Dorsolateral prefrontal cortex (tissue), 122 donors: ENCODE measurements at places on chromosomes 12 and 14.

- DNase-seq: no peak
Observed at GRCh38 chr14:101252443-101253214, 308.7 kb upstream of the DIO3 start.

- no peak for DNase-seq
Observed at GRCh38 chr14:20781803-20782202, 735 bp downstream of the RNASE6 start.

- DNase-seq: no peak
Observed at GRCh38 chr14:64718762-64719161, 14.5 kb downstream of the PLEKHG3 start.

GRCh38 chr14:93299866-93300265 is 33.0 kb downstream of the BTBD7 start:
- DNase-seq: no peak

- DNase-seq: no peak
Observed at GRCh38 chr14:99579903-99580571, 24.0 kb downstream of the CCDC85C start.

GRCh38 chr12:129564768-129565167 is 339.1 kb downstream of the TMEM132D start:
- DNase-seq: no peak

- no peak for DNase-seq
Observed at GRCh38 chr14:65320661-65321308, 91.7 kb upstream of the FUT8 start.

DNA sequence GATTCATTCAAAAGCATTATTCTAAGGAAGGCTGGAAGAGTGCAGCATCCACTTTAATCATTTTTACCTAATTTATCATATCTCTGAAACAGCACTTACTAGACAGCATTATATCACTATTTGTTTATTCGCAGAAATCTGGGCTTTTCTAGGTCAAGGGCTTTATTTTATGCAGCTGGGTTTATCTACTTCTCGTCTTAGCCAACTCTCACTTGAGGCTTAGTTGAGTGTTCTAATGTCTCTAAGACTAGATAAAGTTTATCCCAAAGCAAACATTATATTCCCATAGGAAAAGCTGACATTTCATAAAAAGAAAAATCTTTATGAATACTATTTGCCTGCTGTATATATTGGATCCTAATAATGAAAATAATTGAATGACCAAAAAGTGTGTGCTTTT is 720.8 kb upstream of the FLRT2 start:
- DNase-seq: no peak

GRCh38 chr14:65798216-65798615 is 385.7 kb downstream of the FUT8 start:
- no peak for DNase-seq

DNA sequence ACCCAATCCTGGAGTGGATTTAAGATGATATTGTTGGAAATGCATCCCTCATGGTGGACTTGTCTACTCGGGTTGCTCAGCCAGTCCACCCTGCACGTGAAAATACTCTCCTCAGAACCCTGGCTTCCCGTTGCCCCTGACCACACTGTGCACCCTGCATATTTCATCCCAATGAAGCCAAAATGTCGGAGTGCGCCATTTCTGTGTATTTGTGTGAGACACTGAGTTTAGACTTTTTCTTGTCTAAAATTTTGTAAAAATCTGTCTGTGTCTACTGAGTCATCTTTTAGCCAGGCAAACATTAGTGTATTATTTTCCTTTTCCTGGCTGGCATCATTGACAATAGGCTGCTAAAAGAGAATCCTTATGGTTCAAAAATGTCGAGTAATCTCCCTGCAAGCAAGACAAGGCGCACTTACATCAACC is 485 bp upstream of the PNMA1 start:
- no peak for DNase-seq

DNA sequence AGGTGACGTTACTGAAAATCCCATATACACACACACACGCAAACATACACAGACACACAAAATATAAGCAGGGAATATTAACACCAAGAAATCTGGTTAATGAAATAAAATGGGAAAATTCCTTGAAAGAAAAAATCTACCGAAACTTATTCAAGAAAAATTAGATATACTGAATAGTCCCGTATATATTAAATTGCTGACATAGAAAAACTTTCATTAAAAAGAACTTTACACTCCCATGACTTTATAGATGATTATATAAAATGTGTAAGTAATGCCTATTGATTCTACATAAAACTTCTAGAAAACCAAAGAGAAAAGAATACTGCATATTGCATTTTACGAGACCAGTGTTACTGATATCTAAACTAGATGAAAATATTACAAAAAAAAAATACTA is 803.2 kb downstream of the SLC16A7 start:
- no peak for DNase-seq

- DNase-seq: no peak
Observed at GRCh38 chr12:70798016-70798783, 122.3 kb downstream of the PTPRR start.

DNA sequence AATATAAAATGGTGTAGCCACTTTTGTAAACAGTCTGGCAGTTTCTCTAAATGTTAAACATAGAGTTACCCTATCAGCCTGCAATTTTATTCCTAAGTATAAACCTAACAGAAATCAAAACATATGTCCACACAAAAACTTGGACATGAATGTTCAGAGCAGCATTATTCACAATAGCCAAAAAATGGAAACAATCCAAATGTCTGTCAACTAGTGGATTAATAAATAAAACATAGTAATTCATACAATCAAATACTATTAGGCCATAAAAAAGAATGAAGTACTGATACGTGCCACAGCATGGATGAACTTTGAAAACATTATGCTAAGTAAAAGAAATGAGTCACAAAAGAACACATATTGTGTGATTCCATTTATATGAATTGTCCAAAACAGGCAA is 196.5 kb downstream of the NUAK1 start:
- no peak for DNase-seq

- DNase-seq: no peak
Observed at GRCh38 chr14:58765418-58765831, 127.7 kb downstream of the DACT1 start.
